ENCODE measurements at places on chromosomes 1 and 21.

DNA sequence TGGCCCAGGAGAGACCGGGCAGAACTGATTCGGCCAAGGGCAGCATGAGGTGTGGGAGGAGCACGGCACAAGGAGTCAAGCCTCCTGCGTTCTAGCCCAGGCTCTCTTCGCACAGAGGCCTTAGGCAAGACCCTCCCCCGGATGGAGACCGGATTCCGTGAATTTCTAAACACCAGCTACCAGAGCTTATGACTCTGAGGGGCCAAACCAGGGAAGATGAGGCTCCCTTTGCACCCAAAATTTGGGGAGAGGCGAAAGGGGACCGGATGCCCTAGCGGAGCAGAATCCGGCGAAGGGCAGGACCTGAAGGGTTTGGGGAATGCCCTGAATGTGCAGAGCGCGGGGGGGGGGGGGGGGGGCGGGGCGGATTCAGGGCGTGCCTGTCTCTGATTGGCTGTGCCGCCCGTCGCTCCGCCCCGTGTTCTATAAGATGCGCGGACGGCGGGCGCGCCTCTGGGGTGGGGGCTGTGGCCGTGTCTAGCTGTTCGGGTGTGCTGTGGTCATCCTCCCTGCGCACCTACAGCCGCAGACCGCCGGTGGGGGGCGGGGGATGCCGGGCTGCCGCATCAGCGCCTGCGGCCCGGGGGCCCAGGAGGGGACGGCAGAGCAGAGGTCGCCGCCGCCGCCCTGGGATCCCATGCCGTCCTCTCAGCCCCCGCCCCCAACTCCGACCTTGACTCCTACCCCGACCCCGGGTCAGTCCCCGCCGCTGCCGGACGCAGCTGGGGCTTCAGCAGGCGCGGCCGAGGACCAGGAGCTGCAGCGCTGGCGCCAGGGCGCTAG, at the start of gene TRNP1:
Gene TRNP1, plus strand, starts transcription at position 456 of the 783 bp plus-strand sequence. Its CDS starts 95 bp downstream, at position 551.
- peak; percentile 31 for DNase-seq
- H3K27me3 ChIP-seq: peaks cover 23% of the 10 kb centered on the region
- peak within 1 kb of the TSS; percentile 68 for H3K4me3 ChIP-seq
- H3K4me1 ChIP-seq: peaks cover 1% of the 10 kb centered on the region

GRCh38 chr1:239896980-239897379, 194.7 kb upstream of the FMN2 start:
- no peak overlapping the region for H3K4me3 ChIP-seq
- H3K36me3 ChIP-seq: no peaks in the 10 kb centered on the region
- H3K27ac ChIP-seq: no peak overlapping the region
- no peaks in the 10 kb centered on the region for H3K4me1 ChIP-seq
- no peak for DNase-seq

GRCh38 chr1:107950464-107950863, 14.5 kb downstream of the VAV3 start:
- H3K4me1 ChIP-seq: peaks cover 14% of the 10 kb centered on the region
- no peak for DNase-seq
- H3K36me3 ChIP-seq: no peaks in the 10 kb centered on the region
- no peaks in the 10 kb centered on the region for H3K27me3 ChIP-seq

DNA sequence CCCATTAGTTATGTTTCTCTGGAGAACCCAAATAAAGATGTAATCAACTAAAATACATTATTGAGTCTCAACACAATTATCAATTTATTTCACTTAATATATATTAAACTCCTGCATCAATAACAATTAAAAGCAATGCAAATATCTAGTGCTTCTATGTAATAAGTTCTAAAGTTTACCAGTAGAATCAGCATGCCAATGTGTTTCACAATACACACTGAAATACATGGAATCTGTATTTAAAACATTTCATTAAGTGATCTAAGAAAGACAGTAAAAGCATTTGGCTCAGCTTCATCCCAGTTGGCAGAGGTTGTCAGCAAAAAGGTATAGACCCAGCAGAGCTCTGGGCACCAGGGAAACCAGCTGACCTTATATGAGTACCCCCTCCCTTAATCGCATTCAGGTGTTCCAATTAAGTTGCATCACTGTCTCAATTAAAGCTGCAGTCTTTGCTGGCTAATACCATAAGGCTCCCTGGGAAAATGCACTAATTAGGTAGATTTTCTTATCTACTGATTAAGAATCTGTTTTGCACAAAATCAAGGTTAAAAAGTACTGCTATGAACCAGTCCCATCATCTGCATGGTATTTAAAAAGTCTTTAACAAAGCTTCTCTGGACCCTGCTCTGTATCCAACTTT, 63.1 kb downstream of the NIBAN1 start:
- peaks cover 39% of the 10 kb centered on the region for H3K4me1 ChIP-seq
- no peak for DNase-seq
- no peaks in the 10 kb centered on the region for H3K27me3 ChIP-seq
- no peak overlapping the region for H3K27ac ChIP-seq
- H3K4me3 ChIP-seq: no peak overlapping the region

GRCh38 chr21:45980271-45980670, 1.3 kb upstream of the COL6A1 start:
- H3K27me3 ChIP-seq: peaks cover 2% of the 10 kb centered on the region
- no peaks in the 10 kb centered on the region for H3K36me3 ChIP-seq
- H3K27ac ChIP-seq: peak overlapping the region; percentile 47
- DNase-seq: no peak

GRCh38 chr1:24861821-24862727, 68.0 kb downstream of the RUNX3 start:
- no peak for DNase-seq
- H3K4me3 ChIP-seq: no peak overlapping the region
- H3K36me3 ChIP-seq: no peaks in the 10 kb centered on the region
- H3K27me3 ChIP-seq: peaks cover 9% of the 10 kb centered on the region
- H3K27ac ChIP-seq: no peak overlapping the region

DNA sequence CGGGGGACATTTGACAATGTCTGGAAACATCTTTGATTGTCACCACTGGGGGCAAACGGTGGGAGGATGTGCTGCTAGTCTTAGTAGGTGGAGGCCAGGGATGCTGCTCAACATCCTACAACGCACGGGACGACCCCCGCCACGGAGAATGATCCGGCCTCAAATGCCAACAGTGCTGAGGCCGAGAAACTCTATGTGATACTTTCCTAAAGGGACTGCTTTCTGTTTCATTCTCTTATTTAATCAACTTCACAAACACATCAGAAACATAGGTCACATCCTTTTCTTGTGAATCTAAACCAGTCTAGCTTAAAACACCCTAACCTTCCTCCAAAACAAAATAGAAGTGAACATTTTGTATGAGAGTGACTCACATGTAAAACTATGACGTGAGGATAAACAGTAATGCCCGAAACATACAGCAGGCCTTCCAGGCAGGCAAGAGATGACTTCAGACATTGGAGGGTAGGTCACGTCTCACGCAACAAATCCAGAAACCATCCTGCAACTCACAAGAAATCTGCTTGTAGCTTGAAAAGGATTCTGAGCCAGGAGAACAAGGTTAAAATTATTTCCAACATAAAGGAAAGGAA, 37.2 kb upstream of the ETS2 start:
- H3K27me3 ChIP-seq: no peaks in the 10 kb centered on the region
- H3K27ac ChIP-seq: no peak overlapping the region
- DNase-seq: no peak
- H3K4me3 ChIP-seq: no peak overlapping the region
- no peaks in the 10 kb centered on the region for H3K36me3 ChIP-seq

GRCh38 chr1:114458237-114458777, 52.7 kb downstream of the TRIM33 start:
- peaks cover 3% of the 10 kb centered on the region for H3K4me1 ChIP-seq
- no peak for DNase-seq
- no peak overlapping the region for H3K4me3 ChIP-seq
- no peak overlapping the region for H3K27ac ChIP-seq
- no peaks in the 10 kb centered on the region for H3K36me3 ChIP-seq
- H3K27me3 ChIP-seq: no peaks in the 10 kb centered on the region

GRCh38 chr1:194347200-194347599, 1160.8 kb upstream of the B3GALT2 start:
- DNase-seq: no peak
- H3K36me3 ChIP-seq: no peaks in the 10 kb centered on the region
- H3K4me3 ChIP-seq: no peak overlapping the region
- H3K4me1 ChIP-seq: no peaks in the 10 kb centered on the region
- H3K27me3 ChIP-seq: no peaks in the 10 kb centered on the region

DNA sequence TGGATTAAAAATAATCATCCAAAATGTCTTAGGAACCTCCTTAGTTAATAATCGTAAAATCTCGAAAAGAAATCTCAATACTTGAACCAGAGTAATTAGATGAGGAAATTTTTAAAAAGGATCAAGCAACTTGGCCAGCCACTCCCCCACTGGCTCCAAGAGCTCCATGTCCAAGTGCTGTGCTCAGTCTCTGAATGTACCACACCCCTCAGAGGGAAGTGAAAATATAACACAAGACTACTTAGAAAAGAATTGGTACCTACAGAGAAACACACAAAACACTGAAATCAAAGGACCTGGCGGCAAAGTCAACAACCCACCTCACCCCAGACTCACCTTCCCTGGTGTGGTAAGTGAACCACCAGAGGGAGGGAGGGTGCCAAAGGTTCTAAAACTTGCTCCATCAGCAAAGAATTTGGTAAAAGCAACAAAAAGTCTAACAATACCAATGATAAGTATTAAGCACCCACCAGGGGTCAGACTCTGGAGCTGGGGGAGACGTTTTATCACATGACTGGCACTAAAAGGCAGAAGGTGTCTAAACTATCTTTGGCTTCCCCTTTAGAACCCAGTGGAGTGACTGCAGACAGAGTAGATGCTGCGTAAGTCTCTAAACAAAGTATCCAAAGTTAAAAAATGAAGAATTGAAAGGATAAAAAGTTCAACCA, 14.0 kb downstream of the LBR start:
- peaks cover 66% of the 10 kb centered on the region for H3K36me3 ChIP-seq
- H3K4me1 ChIP-seq: no peaks in the 10 kb centered on the region
- DNase-seq: no peak
- no peak overlapping the region for H3K27ac ChIP-seq

DNA sequence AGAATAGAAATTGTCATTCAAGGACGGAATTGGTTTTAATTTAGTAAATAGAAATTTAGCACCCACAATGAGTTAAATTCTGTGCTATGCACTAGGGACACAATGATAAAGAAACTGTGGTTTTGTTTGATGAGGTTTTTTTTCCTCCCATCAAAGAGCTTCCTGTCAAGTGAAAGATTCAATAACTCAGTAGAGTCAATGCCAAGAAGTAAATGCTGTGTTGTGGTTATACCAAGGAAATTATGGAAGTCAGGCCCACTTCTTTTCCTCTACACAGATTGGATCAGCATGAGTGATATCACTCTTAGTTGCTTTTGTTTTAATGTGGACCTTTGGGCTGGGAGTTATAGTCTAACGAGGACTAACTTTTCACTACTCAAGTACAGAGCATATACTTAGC, 1269.6 kb upstream of the ADGRL2 start:
- H3K36me3 ChIP-seq: no peaks in the 10 kb centered on the region
- no peaks in the 10 kb centered on the region for H3K4me1 ChIP-seq
- no peak overlapping the region for H3K4me3 ChIP-seq
- H3K27ac ChIP-seq: no peak overlapping the region
- DNase-seq: no peak

DNA sequence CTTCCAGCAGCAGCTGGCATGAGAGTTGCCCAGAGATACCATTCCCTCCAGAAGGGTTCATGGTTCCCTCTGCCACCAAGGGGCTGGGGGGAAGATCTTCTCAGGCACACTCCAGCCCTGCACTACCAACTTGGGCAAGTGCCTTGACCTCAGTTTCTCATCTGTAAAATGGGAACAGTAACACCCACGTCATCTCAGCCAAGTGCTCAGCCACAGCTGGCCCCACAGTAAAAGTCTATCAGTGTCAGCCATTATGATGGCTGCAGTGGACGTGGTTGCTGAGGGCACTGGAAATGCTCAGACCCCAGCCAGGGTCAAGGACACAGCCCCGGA, 16.3 kb upstream of the TAS1R2 start:
- no peak for DNase-seq
- no peak overlapping the region for H3K27ac ChIP-seq
- no peaks in the 10 kb centered on the region for H3K36me3 ChIP-seq
- H3K4me1 ChIP-seq: peaks cover 4% of the 10 kb centered on the region
- no peaks in the 10 kb centered on the region for H3K27me3 ChIP-seq

DNA sequence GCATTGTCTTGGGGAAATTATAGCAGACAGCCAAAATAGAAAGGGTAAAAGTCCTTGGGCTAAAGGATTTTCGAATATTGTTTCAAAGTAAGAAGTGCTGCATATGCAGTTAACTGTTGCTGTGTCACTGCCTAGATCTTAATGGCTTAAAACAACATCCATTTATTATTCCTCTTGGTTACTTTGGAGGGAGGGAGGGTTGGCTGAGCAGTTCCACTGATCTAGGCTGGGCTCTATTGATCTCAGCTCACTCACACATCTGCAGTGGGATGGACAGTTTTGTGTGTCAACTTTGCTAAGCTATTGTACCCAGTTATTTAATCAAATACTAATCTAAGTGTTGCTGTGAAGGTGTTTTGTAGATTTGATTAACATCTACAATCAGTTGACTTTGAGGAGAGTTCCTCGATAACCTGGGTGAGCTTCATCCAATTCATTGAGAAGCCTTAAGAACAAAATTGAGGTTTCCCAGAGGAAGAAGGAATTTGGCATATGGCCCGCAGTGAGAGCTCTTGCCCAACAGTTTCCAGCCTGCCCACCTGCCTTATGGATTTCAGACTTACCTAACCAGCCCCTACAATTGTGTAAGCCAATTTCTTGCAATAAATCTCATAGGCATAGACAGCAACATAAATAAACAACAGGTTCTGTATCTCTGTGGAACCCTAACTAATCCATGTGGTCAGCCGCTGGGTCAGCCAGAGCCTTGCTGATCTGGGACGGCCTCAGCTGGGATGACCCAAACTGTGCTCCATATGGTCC, 187.3 kb downstream of the AK5 start:
- H3K4me3 ChIP-seq: no peak overlapping the region
- no peaks in the 10 kb centered on the region for H3K36me3 ChIP-seq
- no peak overlapping the region for H3K27ac ChIP-seq

DNA sequence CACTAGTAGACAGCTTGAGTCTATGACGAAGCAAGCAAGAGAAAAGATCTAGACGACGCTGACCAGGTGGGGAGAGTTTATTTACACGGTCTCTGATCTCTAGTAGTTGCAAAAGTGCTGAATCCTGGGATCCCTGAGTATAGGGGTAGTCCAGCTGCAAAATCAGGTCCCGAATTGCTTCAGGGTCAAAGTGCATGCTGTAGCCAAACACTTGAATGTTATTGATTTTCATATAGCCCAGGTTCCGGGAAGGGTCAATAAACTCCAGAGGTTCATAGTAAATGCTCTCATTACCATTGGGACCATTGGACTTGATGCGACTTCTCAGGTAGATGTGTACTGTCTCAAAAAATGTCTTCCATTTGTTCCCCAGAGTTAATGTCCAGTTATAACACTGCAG, 379.6 kb downstream of the BRINP3 start:
- H3K27ac ChIP-seq: no peak overlapping the region
- H3K4me1 ChIP-seq: no peaks in the 10 kb centered on the region
- H3K4me3 ChIP-seq: no peak overlapping the region
- H3K36me3 ChIP-seq: no peaks in the 10 kb centered on the region
- no peak for DNase-seq
- no peaks in the 10 kb centered on the region for H3K27me3 ChIP-seq
